ENCODE measurements at places on chromosomes 13 and 19.
A peak's percentile ranks its signal among the peaks of the same experiment; 100 is the strongest.

- DNase-seq = no peak
These were observed 79.4 kb downstream of the ZIC5 start for GRCh38 chr13:99892196-99892613.

GRCh38 chr13:106795847-106796246 is 227.9 kb upstream of the ARGLU1 start:
- DNase-seq = no peak

GRCh38 chr13:40611004-40611403 is 55.4 kb downstream of the FOXO1 start:
- no peak for DNase-seq

GRCh38 chr19:5804516-5805461 is at the start of gene NRTN:
Gene NRTN (plus strand): TSS chr19:5805067. CDS start chr19:5824166, 19,099 bp downstream.
- DNase-seq = peak; percentile 30

DNA sequence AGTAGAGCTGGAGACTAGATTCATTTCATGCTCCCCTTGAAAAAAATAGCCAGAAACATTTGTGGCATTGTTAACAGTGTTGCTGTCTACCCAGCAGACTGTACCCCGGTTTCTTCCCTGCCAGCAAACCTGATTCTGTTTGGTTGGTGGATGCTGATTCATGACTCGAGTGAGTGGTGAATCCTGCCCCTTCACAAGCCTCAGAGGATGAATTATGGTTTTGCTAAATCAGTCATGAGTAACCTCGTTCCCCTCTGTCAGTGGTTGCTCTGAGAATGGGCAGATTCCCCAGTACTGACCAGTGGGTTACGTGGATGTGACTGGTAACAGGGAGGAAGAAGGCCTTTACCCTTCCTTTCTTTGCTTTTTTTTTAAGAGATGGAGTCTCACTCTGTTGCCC is 10.1 kb downstream of the NLRP12 start:
- DNase-seq = no peak

DNA sequence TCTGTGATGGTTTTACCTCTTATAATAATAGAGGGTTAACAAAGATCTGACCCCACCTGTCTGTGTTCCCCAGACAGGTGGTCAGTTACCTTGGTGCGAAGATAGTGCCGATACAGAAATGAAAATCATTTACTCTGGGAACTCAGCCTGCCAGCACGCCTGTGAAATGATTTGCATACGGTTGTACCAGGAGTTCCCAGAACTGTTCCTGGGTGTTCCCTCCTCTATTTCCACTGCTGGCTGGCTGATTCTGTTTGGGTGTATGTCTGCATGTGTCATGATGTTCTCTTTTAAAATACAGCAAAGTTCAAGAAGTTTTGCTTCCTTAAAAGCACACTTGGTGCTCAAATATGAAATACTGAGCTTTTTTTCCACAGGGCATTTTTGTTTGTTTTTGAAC is 527.1 kb downstream of the FGF9 start:
- no peak for DNase-seq

GRCh38 chr13:48761256-48761655 is 107.5 kb downstream of the CYSLTR2 start:
- no peak for DNase-seq

- no peak for DNase-seq
These were observed 165.2 kb downstream of the TDRD3 start for GRCh38 chr13:60562096-60562780.

DNA sequence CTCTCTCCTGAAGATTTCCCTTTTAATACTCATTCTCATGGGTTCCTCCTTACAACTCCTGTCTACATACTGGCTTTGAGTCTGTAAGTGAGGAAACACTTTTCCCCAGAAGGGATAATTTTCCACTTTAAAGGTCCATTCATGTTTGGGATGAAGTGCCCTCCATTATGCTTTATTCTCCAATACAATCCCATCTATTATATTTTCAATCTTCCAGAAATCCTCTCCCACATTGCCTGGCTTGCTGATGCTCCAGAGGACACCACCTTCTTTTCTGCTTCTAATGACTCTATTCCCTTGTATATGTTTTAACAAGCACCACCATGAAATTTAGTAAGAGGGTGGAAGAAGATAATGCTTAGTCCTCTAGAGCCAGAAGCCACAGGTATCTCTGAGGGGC is 92.7 kb upstream of the NBEA start:
- no peak for DNase-seq

GRCh38 chr19:11737964-11738745 is 591 bp downstream of the ZNF823 start:
- no peak for DNase-seq

DNA sequence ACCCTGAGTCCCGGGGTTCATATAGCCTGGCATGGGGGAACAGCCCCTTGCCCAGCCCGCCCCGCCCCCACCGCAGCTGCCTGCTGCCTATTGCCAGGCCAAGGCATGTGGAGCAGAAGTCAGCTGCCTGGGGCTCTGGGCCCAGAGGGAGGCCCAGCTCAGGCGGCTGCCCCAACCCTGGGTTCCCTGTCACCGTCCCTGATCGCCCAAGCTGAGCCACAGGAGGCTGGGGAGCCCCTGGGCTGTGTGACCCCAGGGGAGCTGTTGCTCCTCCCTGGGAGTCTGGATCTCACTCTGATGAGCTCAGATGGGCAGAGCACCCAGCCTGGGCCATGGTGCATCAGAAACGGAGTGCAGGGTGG is 1.4 kb downstream of the PLIN4 start:
- no peak for DNase-seq

DNA sequence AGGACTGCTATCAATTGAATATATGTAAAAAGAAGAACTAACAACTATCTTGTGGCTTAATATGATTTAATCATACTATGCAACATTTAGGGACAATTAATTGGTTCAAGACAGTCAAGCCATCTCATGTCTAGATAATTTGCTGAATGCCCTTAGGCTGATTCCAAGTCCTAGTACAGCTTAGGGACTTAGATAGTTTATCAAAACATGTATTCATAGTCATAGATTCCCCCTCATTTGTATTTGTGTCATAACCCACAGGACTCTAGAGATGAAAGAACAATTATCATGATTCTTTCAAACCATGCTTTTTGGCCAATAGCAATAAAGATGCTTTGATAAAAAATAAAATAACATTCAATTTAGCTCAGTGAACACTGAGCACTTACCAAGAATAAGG is 607.6 kb downstream of the SLITRK1 start:
- no peak for DNase-seq

- peak; percentile 16 for DNase-seq
These were observed 65.4 kb downstream of the RUBCNL start for GRCh38 chr13:46321494-46322225.

GRCh38 chr13:41054212-41054877 is 7.0 kb upstream of the WBP4 start:
- DNase-seq = peak; percentile 18

DNA sequence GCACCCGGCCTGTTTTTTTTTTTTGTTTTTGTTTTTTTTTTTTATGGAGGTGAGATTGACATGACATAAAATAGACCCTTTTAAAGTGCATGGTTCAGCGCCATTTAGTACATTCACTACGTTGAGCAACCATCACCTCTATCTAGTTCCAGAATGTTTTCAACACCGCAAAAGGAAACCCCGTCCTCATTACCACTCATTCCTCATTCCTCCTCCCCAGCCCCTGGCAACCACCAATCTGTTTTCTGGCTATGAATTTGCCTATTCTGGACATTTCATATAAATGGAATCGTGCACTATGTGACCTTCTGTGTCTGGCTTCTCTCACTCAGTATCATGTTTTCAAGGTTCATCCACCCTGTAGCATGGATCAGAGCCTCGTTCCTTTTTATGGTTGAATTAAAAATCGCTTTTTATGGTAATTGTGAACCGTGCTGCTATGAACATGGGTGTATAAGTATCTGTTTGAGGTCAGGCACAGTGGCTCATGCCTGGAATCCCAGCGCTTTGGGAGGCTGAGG is 9.9 kb upstream of the ADGRE5 start:
- DNase-seq = no peak

DNA sequence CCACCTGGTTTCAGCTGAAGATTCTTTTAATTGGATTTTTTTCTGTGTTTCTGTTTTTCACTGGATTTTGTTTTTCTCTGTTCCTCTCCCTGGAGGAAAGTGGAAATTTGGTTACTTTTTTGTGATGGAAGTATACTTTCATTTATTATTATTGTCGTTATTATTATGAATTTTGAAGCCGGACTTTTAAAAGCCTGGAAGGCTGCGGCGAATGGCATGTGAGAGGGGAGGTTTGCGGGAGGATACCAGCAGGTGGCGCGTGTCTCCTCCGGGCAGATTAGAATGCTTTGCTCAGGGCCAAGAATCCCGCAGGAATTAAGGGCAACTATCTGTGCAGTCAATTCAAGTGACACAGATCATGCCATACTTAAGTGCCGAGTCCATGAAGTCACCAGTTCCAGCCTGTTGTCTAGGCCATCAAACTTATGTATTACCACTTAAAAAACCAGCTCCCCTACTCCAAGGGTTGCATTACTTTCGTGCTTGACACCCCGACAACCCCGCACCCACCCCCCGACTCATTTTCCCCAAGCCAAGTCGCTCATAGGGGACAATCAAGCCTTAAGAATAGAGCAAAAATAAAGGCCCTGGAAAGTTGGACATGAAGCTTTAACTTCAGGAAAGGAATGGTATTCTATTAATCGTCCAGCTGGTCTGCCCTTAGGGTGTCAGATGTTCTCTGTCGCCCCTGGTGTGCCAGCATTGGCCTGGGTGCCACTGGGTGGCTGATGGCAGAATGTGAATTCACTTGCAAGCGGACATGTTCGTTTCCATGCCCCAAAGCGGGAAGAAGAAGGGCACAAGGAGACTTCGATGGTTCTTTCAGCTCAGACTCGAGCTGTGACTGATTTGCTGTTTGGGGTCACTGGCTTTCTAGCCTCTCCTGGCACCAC is 1.3 kb upstream of the LRCH1 start:
- peak; percentile 53 for DNase-seq

- DNase-seq = no peak
These were observed 28.2 kb downstream of the CKM start for GRCh38 chr19:45294291-45295029.

- DNase-seq = peak; percentile 91
These were observed 29.8 kb upstream of the SPACA7 start for GRCh38 chr13:112346173-112346898.

GRCh38 chr13:24351423-24351822 is 42.0 kb downstream of the C1QTNF9 start:
- DNase-seq = no peak

DNA sequence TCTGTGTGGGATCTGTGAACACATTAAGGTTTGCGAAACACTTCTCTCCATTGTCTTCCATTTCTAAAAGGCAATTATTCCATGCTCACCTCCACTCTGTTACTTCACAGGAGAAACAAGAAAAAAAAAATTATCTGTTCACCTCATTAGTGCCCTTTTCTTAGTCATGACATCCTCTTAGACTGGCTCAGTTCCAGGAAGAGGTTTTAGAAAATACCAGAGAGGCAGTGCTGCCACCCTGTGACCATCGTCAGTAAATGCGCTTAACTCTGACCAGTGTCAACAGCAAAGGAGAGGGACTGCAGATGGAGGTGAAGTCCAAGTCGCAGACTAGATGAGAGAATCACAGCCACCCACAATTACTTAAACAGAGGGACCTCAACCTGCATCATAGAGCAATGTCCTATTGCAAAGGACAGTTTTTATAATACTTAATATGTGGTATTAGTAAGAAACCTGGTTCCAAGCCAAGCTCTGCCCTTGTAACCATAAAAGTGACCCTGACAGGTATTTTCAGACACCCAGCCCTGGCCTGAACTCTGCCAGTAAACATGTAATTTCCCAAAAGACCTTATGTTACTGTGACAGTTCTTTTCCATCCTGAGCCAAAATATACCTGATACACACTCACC is 19.4 kb downstream of the CEACAM21 start:
- DNase-seq = peak; percentile 80

GRCh38 chr13:23159205-23159759 is 21.5 kb upstream of the SGCG start:
- no peak for DNase-seq

DNA sequence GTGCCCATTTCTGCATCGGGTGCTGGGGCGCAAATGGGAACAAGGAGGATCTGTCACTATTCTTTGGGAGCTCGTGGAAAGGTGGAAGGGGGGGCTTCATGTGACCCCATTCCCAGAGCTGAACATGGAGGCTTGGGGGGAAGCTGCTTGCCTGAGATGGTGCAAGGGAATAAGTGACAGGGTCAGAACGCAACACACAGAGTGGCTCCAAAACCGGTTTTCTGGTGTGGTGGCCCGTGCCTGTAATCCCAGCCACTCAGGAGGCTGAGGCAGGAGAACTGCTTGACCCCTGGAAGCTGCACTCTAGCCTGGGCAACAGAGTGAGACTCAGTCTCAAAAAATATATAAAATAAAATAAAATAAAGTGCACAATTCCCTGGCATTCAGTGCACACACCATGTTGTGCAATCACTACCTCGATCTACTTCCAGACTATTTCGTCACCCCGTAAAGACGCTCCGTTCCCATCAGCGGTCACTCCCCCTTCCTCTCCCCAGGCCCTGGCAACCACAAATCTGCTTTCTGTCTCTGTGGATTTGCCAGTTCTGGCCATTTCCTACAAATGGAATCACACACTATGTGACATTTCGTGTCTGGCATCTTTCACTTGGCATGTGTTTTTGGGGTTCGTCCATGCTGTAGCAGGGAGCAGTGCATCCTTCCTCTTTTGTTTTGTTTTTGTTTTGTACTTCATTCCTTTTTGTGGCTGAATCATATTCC is 18.2 kb upstream of the COMP start:
- DNase-seq = no peak

- DNase-seq = no peak
These were observed 28.7 kb downstream of the GGACT start for GRCh38 chr13:100559886-100560285.

GRCh38 chr19:13430790-13431582 is 75.3 kb downstream of the CACNA1A start:
- DNase-seq = no peak

DNA sequence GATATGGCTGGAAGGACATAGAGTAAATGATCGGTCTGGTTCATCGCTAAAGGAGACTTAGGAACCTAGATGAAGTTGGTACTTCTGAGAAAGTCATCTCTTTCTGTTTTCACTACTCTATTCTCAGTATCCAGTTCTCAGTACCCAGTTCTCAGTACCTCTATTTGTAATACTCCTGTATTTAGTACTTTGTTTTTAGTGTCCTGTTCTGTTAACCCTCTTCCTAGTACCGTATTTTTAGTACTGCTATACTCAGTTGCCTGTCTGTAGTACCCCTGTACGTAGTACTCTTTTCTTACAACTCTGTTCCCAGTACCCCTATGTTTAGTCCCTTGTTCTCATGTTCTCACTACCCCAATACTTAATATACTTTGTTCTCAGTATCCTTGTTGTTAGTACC is 1.2 kb downstream of the RFXAP start:
- DNase-seq = no peak

DNA sequence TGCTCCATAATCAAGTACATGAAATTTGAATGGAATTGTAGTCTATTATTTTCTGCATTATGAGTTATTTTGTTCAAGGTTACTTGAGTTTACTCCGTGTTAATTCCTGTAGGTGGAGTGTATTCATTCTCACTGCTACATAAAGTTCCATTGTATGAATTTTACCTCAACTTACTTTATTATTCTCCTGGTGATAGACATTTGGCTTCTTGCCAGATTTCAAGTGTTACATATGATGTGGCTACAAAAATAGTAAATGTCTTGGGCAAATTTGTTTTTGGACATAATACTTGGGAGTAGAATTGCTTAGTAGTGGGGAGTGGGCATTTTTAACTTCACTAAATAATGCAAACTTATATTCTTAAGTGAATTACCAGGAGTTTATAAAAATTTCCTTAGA is 328.9 kb downstream of the SHISA2 start:
- DNase-seq = no peak

- DNase-seq = no peak
These were observed 312.4 kb downstream of the DNAJC15 start for GRCh38 chr13:43335764-43336163.

- no peak for DNase-seq
These were observed 274.4 kb downstream of the KLF12 start for GRCh38 chr13:73859841-73860240.

GRCh38 chr13:23631311-23632047 is 61.3 kb downstream of the TNFRSF19 start:
- no peak for DNase-seq

Measured in NCI-H1105 treated with DMSO at 0.1 percent for 48 hours (cell line).